Skeletal muscle tissue (tissue), 5 donors: ENCODE measurements at places on chromosomes 4 and X. TPM values are rescaled to one million over a fixed set of nuclear protein-coding genes. Genes with fewer than 3 reads are reported as not detected.

RHOXF2 gene
- total RNA-seq, result not detected

DAPP1 gene
- 1.6 TPM for total RNA-seq

MAGEA2 gene
- not detected for total RNA-seq

POU3F4 gene
- total RNA-seq, result not detected

CXCL11 gene
- 0.52 TPM for total RNA-seq

RTL3 gene
- under 0.01 TPM for total RNA-seq

PCDH10 gene
- total RNA-seq, result 0.52 TPM

NHS gene
- total RNA-seq, result 1.0 TPM

CTAG1A gene
- not detected for total RNA-seq

PDE5A gene
- 27.7 TPM for total RNA-seq

NUP62CL gene
- 1.6 TPM for total RNA-seq

QRFPR gene
- total RNA-seq, result 0.52 TPM

PDE6B gene
- total RNA-seq, result 8.9 TPM

HSPA4L gene
- total RNA-seq, result 1.6 TPM

GBA3 gene
- total RNA-seq, result not detected

FHDC1 gene
- total RNA-seq, result 3.7 TPM

ATP6AP1 gene
- total RNA-seq, result 24.5 TPM

EGFL6 gene
- 36.0 TPM for total RNA-seq

CT45A2 gene
- total RNA-seq, result 0.52 TPM

CPZ gene
- 11.5 TPM for total RNA-seq

SLC25A5 gene
- total RNA-seq, result 118 TPM

FAT4 gene
- 66.3 TPM for total RNA-seq

CXCL8 gene
- total RNA-seq, result 1.0 TPM

NLGN3 gene
- total RNA-seq, result 1.0 TPM

TLR7 gene
- 2.1 TPM for total RNA-seq

GPM6B gene
- total RNA-seq, result 18.8 TPM

CFAP99 gene
- total RNA-seq, result not detected

SCML2 gene
- total RNA-seq, result 7.3 TPM

CXCL1 gene
- 0.52 TPM for total RNA-seq

RGN gene
- total RNA-seq, result 3.1 TPM

PRRG1 gene
- 7.8 TPM for total RNA-seq

CPE gene
- 89.8 TPM for total RNA-seq

PDLIM3 gene
- 415 TPM for total RNA-seq

NFKB1 gene
- total RNA-seq, result 18.8 TPM

DCAF12L2 gene
- 12.0 TPM for total RNA-seq

P2RY10 gene
- 0.52 TPM for total RNA-seq
